ENCODE measurements at places on chromosomes 5 and 9.

DNA sequence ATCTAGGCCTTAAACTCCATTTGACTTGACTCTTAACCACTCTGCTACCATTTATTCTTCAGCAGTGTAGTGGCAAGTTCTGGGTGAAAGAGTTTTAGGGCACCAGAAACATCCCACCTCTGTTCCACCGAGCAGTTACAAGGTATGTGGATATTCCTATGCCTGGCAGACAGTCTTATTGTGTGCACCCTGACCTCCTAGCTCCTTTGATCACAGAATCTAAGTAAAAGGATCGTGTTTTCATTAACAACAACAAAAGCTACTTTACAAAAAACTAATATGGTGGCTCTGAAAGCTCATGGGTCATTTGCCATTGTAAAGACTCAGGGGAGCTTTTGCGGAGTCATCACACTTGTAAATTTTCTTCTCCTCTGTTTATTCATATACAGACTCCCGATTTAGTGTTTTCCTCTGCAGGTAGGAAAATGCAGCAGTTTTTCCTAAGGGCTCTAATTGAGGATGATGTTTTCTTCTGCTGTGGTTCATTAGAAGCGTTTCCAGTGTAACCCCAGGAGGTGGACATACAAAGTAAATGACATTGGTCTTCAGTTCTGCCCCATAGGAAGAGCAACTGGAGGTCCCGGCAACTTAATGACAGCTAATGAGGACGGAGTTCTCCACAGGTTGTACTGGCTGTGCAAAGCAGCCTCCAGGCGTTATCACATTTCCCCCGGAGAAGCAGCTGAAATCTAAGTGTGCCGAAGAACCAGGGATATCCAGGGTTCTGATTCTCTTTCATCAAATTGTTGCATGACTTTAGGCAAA is 78.2 kb downstream of the ATP10B start:
- DNase-seq, result no peak

- DNase-seq, result no peak
These were observed 27.0 kb downstream of the TPPP start for GRCh38 chr5:665956-666711.

GRCh38 chr9:33163433-33164137 is 3.6 kb downstream of the B4GALT1 start:
- no peak for DNase-seq

DNA sequence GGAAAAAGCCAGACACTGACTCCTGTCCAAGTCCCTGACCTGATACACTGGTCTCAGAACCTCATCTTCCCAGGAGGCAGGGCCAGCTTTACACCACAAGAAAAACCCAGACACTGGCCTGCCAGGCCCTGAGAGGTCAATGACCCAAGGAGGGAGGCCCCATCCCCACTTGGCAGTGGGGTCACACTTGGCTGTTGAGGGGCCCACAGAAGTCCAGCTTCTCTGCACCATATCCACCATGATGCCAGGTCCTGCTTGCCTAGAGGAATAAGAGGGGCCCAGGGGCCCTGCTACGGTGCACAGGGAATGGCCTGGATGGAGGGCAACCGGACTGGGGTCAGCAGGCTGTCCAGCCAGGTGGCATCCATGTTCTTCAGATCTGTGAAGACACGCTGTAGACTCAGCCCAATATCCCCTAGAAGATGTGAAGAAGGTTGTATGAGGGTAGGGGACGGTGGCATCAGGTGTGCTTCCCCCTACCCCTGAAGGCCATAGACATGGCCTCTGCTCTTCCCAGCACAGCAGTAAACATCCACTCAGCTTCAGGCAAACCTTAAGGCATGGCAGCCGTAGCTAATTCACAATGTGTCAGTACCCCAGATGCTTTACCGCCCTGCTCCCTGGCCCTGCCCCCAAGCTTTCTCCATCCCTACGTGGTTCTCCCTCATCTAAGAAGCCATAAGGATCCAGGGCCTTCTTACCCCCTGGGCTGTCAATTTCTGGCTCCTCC is 6.7 kb downstream of the IRF1 start:
- DNase-seq, result peak; percentile 6

DNA sequence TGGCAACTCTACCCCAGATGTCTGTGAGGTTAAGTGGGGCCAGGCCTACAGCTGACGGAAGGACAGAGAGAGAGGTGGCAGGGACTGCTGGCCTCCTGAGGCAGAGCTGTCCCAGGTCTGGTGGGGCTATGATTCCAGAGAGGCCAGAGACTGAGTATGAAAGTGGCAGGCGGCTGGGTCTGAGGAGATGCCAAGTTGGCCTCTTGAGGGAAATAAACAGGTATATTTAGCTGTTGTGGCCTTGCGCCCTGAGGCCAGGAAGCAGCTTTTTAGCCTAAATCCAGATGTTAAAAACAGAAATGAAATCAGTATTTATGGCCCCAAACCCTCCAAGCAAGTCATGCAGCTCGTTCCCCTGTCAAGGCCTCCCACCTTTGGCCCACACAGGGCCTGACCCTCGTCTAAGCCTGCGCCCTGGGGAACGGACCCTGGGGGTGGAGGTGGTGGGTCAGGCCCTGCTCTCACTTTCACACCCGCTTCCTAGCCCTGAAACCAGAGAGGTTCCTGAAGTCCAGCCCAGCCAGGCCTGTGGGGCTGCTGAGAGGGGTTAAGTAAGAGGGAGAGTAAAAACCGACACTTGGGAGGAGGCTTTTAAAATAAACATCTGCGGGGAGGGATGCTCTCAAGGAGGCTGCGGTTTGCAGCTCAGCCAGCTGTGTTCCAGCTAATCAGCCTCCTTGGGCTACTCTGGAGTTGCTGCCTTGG is 18.7 kb downstream of the PCDHGC5 start:
- no peak for DNase-seq

- no peak for DNase-seq
These were observed 34.2 kb downstream of the MARCHF6 start for GRCh38 chr5:10387690-10388089.

GRCh38 chr5:96065685-96066385 is 104.2 kb upstream of the ELL2 start:
- DNase-seq, result no peak

- no peak for DNase-seq
These were observed 85.5 kb upstream of the ZNF169 start for GRCh38 chr9:94173632-94174031.

- DNase-seq, result no peak
These were observed 100.4 kb upstream of the ZNF618 start for GRCh38 chr9:113775749-113776148.

DNA sequence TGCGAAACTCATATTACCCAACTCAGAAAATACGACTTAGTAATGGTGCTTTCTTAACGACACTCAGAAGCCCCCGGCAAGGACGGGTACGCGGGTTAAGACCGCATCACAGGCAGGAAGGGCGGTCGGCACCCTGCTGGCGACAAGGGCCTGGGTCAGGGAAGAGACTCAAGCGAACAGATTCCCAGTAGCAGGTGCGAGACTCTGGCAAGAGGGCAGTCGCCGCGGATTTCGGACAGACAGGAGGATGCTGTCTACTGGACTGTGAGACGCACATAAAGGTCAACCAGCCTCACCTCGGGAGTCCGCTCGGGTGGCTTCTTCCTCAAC is 398 bp downstream of the RAPGEF6 start:
- DNase-seq, result peak; percentile 69
